ENCODE measurements at places on chromosomes 6 and 20.
A peak's percentile ranks its signal among the peaks of the same experiment; 100 is the strongest.

DNA sequence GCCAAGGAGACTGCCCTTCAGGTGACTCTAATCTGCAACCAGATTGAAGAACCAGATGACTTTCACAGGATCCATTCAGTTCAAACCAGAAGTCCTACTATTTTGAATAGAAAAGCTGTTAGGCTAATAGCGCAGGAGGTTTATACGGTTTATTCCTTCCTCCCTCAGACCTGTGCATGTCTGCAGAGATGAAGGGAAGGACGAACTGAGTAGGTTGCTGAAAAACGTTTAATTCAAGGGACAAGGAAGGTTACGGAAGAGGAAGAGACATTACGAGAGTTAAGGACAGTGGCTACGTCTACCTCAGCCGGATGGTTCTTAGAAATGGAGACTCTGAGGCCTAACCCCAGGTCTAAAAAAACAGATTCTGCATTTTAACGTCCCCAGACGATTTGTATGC, 978 bp downstream of the AURKA start:
- DNase-seq: no peak

DNA sequence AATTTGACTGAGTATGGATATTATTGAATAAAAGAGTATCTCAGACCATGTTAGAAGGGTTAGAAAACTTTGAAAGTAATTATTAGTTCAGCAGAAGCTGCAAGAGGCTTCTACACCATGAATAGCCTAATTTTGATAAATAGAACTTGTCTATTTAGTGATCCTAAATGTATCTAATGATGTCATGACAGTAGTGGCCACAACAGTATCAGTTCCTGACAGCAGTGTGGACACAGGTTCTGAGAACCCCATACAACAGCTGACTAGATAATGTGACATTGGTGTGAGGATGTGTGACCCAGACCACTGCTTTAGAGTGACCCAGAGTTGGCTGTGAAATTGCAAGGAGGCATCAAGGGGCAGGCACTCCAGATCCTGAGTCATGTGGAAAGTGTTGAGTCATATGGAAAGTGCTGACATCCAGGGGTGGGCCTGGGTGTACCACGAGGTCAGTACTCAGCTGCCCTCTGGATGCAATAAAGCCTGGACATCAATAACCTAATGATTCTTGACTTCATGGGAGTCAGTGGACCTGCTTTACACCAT, 754.7 kb downstream of the DHX35 start:
- no peak for DNase-seq

DNA sequence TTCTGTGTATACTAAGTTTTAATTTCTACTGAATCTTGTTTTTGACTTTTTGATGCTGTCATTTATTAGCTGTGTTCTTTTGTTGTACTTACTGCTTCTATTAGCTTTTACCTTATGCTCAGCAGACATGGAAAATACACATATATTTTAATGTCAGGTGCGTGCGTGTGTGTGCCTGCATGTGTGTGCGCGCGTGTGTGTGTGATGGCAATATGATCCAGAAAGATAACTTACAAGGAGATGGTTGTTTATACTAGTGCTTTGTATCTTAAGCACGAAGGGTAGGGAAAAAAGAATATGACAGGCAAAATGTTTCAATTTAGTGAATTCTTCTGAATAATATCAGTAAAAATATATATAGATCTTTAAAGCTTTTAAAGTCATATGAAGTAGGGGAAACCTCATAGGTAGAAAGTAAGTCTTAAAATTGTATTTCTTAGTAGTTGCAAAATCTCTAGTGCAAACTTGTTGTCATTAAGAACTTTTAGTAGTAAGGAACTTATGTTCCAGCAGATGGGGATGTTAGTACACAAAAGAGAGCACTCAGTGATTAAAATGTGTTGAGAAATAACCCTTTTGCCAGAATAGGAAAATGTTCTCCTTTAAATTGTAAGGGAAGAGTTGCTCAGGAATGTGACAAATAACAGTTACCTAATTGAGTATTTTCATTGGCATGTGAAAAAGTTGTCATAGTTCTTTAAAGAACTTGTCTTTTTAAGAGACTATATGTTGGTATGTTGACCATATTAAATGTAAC, 13.2 kb downstream of the QKI start:
- no peak for DNase-seq

GRCh38 chr6:85004361-85004995, 240.1 kb upstream of the TBX18 start:
- DNase-seq: no peak

DNA sequence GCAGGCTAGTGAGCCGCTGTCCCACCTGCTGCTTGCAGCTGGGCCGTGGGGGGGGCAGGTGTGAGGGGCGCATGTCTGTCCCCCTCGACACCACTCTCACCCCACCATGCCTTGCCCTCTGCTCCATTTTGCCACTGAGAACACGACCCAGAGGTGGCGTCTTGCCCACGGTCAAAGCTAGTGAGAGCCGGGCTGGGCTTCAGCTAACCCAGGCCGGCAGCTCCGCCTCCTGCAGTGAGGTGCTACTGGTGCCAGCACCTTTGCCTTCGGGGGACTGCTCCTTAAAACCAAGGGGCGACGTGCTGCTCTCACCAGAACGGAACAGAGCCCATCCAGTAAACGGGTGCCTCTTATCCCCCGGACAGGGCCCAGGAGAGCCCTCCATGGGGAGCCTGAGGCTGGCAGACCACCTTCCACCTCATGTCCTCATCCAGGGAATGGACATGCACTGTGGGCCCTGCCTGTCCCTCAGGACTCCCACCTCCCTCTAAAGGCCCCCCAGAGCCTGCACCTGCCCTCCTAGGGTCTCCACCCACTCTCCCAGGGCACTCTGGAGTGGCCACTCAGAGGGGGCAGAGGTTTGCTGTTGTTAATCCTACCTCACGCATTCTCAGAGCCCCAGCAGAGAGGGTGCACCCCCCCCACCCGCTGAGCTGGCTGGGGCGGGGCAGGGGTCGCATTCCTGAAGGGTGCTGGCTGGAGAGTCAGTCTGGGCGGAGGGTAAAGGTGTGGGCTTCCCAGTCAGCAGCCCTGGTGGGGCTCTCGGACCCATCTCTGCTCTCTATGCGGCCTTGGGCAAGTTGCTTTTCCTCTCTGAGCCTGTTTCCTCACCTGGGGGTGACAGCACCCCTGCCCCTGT, 2.9 kb downstream of the RBBP8NL start:
- no peak for DNase-seq

GRCh38 chr6:151441390-151442166, 10.3 kb downstream of the RMND1 start:
- DNase-seq: no peak

DNA sequence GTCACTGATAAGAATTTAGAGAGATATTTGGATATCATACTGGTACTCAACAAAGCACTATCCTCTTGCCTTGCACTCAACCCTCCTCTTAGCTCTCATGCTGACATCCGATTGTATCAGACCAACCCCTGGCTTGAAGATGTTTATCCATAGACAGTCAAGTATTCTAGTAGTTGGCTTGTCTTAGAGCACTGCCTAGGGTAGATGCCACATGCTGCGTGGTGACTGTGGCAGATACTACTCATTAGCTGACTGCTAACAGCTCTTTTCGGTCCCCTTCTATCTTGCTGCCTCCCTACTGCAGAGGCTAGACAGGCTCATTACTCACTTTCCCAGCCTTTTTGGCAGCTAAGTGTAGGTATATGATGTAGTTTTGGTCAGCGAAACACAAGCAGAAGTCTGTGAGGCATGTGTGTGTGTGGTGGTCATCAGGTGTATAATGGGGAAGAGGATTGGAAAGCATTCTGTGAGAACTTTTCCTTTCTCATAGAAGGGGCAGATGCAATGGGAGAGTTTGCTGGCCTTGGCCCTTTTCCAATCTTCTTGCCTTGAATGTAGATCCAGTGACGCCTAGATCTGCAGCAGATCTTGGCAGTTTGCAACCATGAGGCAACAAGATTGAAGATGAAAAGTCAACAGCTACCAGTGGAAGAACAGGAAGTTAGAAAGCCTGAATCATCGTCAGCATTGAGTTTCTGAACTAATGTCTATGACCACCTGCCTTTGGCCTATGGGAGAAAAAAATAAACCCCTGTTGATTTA, 4.4 kb upstream of the IFNGR1 start:
- no peak for DNase-seq

DNA sequence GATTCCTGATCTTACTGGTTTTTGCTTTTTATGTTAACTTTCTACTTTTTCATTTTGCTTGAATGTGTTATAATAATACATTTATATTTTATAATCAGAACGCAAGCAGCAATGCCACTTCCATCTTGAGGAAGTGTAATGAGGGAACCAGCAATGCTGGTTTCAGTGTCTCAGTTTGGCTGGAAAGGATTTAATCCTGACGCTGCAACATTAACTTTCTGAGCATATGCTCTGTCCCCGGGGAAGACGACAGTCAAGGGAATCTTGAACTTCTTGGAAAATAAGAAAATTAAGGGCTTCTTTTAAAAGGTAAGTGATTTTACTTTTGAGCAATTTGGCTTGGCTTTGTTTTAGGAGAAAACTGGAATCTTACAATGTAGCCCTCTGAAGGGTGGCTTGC, 205.5 kb upstream of the AGPAT4 start:
- no peak for DNase-seq

DNA sequence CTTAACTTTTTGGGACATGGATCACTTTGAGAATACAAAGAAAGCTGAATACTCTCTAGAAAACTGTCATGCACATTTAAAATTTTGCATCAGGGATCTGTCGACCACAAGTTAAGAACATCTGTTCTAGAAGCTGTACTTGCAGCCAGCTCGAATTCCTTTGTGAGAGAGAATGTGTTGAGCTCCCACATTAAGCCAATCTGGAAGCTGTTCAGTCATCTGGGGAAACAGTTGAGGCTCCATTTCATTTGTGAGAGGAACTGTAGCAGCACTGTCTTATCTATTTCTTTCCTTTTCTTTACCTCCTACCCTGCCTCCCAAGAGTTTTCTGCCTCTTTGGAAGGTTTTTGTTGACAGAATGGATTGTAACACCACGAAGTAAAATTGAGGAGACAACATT, 50.8 kb downstream of the KAT14 start:
- DNase-seq: no peak

DNA sequence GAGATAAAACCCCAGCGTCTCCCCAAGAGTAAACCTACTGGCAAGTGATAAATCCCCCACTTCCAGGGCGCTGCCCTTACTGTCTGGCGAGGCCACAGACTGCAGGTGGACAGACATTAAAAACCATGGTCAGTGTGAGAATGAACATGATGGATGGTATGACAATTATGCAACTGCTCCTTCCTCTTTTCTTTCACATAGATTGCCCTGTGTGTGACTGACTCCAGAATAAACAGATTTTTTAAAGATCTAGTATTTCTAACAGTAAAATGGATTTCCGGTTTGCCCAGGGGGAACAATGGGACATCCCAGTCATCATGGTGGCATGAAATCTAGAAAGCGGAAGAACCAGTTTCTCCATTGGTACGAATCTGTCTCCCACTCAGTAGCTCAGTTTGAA, 153.7 kb downstream of the FOXC1 start:
- no peak for DNase-seq

GRCh38 chr20:37853823-37854375, 49.0 kb upstream of the VSTM2L start:
- no peak for DNase-seq

- DNase-seq: peak; percentile 46
These were observed 53.2 kb downstream of the IRF4 start for GRCh38 chr6:444653-445275.

- DNase-seq: no peak
These were observed 50.2 kb downstream of the TRAM2 start for GRCh38 chr6:52526634-52527033.

GRCh38 chr20:32164984-32165735, 42.4 kb downstream of the PLAGL2 start:
- no peak for DNase-seq

- no peak for DNase-seq
These were observed 79.3 kb downstream of the INSM1 start for GRCh38 chr20:20447196-20447595.

DNA sequence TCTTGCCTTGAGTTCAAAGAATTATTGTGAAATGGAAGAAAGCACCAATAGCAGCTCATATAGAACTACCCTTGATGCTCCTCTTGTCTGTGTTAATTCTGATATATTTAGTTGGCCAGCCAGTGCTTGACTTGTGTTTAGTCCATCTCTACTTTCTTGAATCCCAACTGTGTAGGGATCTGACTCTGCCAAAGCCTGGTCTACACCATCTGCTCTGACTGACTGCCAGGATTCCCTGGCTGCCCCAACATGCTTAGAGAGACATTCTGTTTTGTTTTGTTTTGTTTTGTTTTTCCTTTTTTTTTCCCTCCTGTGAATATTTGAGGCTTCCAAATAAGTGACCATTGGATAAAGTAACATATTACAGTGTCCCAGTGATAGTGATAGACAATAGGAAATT, 953.7 kb upstream of the MANEA start:
- no peak for DNase-seq

DNA sequence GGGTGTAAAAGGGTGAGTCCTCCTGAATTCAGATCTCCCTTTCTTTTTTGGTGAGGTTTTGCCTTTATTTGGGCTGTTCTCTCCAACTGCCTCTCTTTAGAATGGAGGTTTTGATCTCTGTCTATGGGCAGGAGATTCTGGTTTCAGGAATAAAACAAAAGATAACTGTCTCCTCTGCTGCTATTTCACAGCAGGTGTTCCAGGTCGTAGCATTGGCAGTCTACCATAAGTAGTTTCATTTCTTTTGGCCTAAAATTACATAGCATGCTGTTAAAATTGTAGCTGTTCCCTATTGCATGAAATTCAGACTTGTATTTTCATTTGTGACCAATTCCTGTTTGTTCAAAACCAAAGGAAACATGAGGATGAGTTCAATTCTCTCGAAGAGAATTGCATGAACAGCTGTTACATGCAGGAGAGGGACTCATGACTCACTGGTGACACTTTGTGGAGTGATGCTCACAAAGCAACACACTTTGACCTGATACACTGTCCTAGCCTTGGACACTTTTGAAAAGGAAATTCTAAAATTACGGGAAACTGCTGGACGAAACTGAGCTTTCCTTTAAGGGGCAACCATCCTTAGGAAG, 76.8 kb upstream of the SIRPG start:
- no peak for DNase-seq

DNA sequence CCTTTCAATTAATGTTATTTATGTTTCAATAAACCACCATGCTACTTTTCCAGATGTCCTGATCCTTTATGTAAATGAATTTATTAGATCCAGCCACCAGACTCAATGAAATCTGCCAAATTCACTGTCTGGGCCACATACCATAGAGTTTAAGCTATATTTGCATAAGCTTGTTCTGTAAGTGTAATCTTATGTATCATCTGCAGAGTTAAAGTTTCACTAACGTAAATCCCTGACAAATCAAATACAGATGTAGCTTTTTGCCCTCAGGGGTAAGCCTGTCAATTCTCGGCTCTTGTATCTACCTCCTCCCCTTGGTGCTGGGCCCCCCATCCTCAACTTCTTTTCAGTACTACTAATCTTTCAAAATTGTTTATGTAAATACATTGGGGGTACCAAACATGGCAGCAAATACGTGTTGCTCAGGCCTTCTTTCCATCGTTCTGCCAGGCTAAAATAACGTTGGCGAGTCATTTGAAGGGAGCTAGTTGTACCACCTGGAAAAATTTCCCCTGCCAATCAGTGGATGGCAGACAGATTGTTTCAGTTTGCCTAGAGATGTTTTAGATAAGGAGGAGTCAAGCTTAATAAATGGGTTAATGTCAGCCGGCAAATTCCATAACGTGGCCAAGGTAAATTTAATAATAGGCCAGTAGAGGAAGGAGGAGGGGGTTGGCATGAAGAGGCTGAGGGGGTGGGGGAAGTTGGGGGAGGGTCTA, 79.6 kb downstream of the RPS12 start:
- no peak for DNase-seq

All from activated T-helper 1 cell treated with anti-CD3 and anti-CD28 coated beads, Interleukin-2, amount 50 U/mL, for 16 hours (primary cell).